HuH-7 (cell line): ENCODE measurements at places on chromosomes 12 and 14.

DNA sequence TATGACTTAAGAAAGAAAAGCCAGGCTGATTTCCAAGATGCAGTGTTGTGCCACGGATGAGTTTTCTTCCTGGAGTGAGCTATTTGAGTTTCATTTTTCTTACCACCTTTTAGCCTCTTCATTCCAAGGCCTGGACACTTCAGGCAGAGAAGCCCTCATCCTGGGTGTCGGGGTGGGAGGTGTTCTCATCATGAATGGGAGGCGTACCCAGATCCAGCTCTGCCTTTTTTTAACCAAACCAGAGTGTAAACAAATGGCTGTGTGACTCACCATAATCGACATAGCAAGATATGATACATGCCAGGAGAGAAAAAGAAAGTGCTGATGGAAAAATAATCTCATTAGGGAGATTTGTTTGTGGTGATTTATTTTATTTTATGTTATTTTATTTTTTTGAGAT, 79.9 kb downstream of the ARF6 start:
- no peak for DNase-seq

DNA sequence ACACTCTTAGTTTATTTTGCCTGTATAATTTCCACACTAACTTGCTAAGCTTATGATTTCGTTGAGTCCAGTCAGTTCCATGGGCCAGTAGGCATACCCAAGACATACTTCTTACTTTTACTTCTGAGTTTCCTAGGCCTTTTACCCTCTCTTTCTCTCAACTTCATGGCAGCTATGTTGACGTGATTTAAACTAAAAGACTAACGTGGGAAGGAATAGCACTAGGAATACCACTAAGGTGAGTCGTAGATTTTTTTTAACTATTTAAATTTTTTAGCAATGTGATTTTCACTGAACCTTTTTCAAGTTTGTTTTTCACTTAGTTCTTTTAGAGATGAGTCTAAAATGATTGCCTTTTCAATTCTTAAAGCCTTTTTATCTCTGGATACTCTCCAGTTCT, 793.5 kb upstream of the NOVA1 start:
- DNase-seq = no peak

DNA sequence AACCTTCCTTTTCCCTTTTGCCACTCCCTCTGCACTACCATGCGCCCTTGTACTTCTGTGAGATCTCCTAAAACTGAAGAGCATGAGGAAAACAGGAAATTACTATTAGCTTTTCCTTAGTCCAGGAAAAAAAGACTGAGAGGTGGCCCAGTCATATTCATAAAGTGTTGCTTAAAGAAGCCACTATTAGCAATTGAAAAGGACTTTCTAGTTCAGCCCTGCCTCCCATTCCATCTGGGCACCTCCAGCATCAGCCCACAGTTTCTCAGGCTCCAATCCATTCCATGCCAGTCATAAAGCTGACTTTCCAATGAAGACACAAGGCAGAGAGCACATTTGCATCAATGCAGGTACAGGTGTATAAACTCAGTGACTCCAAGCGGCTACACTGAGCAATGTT, 19.9 kb upstream of the AMIGO2 start:
- DNase-seq = no peak

DNA sequence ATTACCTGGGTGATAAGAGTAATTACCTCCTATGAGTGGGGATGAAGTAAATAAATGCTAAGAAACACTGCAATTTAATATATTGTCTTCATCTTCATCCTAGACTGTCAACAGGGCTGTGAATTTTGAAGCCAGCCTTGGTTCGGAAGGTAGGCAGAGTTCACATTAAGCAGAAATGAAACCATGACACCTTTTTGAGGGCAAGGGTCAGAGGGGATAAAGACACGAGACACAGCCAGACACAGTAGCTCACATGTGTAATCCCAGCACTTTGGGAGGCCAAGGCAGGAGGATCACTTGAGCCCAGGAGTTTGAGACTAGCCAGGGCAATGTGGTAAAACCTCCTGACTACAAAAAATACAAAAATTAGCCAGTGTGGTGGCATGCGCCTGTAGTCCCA, 224.7 kb downstream of the MON2 start:
- DNase-seq = no peak

DNA sequence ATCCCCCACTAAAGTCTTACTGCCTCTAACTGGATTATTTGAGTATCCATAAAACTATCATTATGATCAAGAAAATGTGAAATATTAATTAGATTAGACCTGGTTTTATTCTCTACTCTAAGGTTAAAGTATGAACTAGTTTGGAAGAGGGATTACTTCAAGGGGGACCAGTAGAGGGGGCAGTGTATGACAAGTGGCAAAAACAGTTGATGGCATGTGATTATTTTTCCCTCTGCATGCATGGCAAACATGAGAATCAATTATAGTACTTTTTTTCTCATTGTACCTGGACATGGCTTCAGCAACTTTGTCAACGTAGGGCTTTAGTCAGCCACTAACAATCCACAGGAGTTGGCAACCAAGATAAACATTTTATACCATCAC, 145.0 kb upstream of the SLC38A2 start:
- DNase-seq = no peak

- no peak for DNase-seq
These were observed 1.7 kb downstream of the DHH start for GRCh38 chr12:49092816-49093406.

GRCh38 chr14:38256533-38256840, 594 bp upstream of the CLEC14A start:
- DNase-seq = no peak

DNA sequence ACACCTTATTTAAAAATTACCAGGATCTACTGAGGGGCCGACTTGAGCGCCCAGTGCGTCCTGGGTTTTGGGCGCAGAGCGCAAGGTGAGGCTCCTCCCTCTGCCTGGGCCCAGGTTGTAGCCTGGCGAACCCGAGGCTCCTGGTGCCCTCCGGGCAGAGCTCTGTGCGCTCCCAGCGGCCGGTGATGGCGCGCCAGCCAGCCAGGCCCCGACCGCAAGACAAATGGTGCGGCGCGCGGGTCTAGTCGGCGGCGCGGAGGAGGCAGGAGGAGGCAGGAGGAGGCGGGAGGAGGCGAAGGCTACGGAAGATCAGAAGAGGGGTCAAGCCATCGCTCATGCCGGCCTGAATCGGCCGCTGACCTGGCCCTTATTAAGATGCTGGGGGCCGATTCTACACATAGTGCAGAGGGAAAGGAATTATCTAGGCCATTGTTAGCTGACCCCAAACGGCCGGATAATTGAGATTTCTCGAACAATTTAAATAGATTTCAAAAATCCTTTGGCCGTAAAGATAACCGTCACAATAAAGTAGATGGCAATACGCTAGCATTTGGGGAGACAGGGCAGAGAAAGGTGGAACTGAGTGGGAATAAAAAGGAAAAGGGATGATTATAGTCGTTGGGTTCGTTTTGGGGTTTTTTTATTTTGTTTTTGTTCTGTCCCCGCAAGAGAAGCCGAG, 2.8 kb downstream of the TBX5 start:
- DNase-seq = no peak

DNA sequence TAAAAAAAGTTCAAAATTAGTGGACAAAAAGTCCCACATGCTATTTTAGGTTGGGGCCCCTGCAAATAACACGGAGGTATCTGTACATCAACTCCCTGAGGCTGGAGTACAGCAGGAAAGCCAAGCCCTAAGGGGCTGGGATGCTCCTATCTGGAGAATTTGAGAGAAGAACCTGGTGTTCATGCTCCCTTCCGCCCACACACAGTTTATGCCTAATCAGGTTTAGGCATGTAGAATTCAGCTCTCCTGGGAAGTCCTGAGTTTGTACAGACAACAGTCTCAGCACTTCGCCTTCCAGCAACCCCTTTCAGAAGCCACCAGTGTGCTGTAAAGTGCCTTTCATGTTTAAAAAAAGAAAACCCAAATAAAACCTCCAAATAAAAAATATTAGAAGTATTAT, 237.3 kb upstream of the GRIP1 start:
- DNase-seq = no peak

DNA sequence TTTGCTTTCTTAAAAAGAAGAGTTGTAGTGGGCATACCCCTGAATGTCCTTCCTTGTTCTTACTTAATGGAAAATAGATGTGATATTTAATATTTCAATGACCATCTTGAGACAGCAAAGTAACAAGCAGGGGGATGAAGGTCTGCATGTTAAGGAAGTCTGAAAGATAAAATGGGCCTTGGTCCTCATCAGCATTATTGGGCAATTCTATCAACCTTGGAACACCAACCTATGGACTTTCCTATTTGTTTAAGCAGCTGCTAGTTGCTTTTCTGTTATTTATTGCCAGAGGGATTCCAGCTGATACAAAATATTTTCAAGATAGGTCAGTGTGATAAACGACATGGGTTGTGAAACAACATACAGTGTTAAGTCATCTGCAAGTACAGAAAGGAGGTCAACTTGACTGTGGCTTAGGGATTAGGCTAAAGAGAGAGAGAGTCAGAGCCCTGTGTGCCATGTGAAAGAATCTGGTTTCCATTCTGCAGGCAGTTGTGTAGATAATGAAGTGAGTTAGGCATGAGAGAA, 16.4 kb upstream of the A2M start:
- peak; percentile 73 for DNase-seq

DNA sequence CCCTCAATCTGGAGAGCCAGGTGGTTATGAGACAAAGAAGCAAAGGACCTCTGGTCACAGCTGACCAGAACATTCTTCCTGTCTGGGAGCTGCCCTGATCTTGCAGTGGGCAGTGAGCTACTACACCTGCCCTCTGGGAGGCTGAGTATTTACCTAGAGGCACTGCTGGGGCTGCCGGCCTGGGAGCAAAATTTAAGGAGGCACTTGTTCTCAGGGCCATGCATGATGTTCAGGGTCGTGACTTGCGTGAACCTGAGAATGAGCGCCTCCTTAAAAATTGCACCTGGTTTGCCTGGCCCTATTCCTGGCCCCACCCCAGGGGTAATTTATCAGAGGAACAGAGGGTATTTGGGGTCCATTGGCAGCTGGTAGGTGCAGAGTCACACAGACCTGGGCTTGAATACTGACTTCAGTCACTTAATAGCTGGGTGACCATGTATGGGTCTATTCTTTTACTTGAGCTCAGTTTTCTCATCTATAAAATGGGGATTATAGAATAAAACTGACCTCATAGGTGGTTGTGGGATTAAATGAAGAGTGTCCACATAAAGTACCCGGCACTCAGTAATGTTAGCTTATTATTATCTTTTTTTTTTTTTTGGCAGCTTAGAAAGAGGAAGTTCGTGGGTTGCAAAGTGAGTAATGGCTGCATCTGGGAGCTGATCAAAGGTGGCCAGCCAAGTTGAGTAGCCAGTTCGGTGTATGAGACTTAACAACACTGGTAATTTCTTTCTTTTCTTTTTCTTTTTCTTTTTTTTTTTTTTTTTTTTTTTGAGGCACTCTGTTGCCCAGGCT, 107.4 kb upstream of the MED13L start:
- no peak for DNase-seq

- no peak for DNase-seq
These were observed 60.8 kb downstream of the RASSF3 start for GRCh38 chr12:64670919-64671639.

DNA sequence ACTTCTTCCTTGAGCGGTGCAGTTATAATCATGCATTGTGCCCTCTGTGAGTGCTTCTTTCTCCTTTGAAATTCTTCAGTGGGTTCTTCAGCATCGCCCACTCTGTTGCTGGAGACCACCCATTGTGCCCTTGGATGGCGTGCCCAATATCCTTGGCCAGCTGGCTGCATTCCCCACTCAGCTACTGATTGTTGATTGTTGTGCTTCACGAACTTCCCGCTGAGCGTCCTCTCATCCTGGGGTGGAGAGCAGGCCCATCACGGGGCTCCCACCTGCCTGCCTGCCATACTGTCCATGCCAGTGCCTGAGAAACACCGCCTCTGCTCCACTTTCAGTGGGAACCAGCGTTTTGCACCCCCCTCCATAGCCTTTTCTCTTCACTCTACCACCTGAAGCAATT, 8.6 kb upstream of the SSTR1 start:
- DNase-seq = no peak

DNA sequence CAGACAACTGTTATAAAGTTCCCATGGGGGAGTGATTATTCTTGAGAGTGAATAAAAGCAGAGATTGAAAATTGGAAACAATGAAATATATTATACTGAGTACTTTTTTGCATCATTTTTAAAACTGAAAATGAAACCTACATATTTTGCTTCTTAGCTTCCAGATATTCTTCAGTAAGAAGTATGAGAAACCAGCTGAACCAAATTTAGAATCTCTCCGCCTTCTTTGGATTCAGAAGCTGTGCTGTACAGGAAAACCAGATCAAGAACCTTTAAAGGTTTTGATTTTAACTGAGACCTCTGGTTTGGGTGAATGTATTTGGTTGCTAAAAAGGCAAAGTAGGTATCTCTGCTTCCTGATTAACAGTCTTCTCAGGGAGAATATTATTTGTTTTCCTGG, 109.4 kb downstream of the AKAP6 start:
- DNase-seq = no peak
